Common myeloid progenitor, CD34-positive (primary cell): ENCODE measurements at places on chromosomes 2 and 18.
A peak's percentile ranks its signal among the peaks of the same experiment; 100 is the strongest.

DNA sequence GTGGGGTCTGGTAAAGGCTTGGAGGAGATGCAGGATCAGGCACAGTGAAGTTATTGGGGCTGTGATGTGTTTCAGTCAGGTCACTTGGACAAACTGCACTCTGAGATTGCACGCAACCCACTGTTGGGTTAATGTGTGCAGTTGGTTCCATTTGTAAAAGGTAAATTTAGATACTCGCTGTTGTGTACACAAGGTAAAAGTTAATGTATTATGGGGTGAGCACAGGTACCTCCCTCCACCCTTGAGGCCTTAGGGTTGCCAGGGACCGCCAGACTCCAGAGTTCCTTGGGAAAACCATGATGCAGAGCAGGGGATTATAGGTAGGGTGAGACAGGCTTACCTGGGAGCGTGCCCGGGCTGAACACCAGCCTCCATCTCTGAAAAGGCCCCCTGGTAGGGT lies 20.1 kb downstream of the IMPA2 start:
- DNase-seq, result no peak

- peak; percentile 46 for DNase-seq
Measured at GRCh38 chr18:9700261-9700796, 7.8 kb upstream of the RAB31 start.

DNA sequence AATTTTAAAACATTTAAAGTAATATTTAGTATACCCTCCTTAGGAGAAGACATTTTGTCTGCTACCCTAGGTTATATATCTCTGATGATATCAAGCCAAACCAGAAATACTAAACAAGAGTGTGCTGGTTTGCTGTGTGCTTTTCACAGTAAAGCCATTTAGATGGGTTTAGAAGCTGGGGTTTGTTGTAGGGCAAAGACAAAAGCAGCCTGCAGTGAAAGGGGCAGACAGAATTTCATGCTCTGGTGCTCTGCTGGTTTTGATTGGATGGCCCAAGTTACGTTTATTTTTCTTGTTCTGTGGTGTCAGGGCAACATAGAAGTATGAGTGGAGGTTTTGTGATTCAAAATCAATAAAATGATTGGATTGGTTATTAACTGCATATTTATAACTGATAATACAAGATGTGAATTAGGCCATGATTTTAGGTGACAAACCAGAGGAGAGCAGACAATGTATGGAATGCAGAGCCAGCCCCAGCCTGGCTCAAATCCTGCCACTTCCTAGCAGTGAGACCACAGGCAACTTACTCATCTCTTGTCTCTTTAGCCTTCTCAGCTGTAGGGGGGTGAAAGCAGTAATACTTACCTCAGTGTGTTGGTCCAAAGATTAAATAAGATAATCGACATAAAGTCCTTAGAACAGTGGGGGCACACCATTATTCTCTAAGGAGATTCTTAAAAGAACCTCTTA lies 30.9 kb upstream of the IER3IP1 start:
- no peak for DNase-seq

DNA sequence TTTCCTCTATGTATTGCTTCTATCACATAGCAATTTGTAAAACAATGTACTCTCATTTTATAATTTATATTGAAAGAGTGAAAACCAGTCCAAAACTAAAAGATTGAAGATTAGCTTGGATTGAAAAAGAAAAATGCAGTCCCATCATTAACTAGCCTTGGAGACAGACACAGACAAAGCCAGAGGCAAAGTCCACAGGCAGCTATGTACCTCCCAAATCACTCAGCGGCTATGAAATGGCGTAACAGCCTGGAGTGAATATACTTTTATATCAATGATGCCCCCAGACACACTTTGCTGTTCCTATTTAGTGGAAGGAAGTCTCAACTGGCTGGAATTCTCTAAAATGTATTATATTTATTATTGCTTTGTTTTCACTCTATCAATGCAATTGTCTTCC lies 33.6 kb upstream of the DOK6 start:
- no peak for DNase-seq

- DNase-seq, result peak; percentile 76
Measured at GRCh38 chr2:7037340-7038333, 120.4 kb downstream of the RNF144A start.

GRCh38 chr2:241232736-241233575 lies 44.5 kb downstream of the ANO7 start:
- no peak for DNase-seq

DNA sequence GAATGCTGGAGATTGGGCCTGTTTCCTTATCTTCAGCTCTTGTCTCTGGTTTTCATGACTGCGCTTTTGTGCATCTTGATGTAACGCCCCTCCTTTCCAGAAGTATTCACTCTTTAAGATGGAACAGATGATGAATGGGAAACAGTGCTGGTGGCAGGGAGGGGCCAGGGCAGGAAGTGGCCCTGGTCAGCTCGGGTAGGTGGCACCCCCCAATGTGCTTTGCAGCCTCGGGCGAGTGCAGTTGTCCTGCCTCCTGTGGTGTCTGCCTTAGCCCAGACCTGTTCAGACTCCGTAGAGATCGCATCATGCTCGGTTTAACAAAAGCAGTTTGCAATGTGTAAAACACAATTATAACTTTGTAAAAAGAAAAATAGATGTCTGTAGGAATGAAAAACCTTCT lies 17.0 kb upstream of the MGAT4A start:
- no peak for DNase-seq

DNA sequence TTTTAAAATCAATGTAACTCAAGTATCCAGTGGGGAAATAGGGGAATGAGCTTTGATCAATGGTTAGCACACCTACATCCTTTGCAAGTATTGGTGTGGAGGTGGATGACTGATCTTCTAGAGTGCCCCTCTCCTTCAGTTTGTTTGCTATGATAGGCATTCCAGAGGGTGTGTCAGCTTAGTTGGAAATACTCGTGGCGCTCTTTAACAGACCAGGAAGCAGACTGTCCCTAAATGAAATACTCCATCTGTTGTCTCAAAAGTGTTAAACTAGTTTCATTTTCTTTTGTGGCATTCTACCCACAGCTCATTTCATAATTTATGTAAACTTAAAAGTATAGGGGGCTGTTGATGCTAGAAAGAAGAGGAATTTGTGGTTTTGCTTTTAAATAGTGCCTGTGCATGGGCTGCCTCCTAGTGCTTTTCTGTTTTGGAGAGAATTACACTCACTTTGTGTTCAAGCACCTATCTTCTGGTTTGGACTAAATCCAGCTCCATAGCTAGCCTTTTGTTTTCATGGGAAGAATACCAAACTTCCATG lies 66.2 kb downstream of the STAT1 start:
- peak; percentile 83 for DNase-seq

DNA sequence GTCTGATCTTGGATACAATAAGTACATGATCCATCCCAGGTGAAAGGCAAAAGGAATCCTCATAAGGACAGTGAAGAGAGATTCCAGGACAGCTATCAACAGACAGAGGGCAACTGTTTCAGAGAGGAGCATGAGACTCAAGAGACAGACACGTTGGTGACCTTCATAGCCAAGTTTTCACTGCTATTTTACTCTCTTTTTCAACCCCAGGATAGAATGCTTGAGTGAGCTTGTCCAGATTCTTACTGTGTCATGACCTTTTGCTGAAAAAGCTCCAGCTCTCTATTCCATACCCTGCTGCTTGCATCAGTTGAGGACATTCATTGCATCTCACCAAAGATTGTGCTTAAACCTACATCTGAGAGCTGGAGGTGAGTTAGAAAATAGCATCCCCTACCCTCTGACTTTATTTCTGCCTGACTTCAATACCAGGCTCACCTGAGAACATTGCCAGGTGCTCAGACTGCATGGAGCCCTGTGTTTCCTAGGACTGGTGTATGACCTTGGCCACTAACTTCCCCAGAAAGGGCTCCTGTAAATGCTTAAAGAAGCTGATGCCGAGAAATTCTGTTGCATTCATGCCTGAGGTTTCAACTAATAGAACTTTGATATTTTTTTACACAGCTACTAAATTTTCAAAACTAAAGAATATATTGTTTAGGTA lies 70.4 kb upstream of the TMEM17 start:
- no peak for DNase-seq

DNA sequence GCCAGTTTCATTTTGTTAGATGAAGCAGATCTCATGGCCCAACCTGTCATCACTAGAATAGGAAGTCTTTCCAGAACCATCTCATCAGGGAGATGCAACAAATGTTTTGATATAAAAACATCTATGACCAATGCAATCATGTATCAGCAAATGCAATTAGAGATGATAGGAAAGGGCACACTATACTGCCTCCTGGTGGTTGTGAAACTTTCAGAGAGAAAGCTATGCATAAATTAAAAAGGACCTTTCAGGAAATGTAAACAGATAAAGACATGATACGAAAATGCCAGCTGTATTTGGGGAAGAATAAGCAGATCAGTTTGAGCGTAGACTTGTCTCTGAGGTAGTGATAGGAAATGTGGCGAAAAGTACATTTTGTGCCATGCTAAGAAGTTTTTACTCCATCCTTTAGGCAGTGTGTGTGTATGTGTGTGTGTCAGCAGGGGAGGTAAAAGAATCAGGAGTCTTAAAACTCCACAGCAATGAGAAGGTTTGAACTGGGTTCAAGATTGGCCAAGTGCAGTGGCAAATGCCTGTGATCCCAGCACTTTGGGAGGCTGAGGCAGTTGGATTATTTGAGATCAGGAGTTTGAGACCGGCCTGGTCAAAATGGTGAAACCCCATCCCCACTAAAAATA lies 479.3 kb downstream of the CPS1 start:
- peak; percentile 40 for DNase-seq

DNA sequence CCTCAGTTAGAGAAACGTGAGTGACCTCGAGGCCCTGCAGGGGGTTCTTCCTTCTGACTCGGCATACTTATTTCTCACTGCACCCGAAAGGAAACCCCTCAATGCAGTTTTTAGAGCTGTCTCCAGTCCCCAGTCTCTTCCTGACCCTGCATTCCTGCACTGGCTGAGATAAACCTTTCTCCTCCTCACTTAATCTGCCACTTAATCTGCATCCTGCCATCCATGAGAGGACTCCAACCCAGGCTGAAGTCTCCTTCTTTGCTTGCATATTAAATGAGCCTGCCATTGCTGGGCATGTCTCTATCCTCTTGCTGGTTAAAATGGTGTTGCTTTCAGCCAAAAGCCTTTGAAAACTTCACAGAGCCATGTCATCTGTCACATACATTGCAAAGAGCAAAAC lies 125.6 kb upstream of the GATA6 start:
- no peak for DNase-seq

DNA sequence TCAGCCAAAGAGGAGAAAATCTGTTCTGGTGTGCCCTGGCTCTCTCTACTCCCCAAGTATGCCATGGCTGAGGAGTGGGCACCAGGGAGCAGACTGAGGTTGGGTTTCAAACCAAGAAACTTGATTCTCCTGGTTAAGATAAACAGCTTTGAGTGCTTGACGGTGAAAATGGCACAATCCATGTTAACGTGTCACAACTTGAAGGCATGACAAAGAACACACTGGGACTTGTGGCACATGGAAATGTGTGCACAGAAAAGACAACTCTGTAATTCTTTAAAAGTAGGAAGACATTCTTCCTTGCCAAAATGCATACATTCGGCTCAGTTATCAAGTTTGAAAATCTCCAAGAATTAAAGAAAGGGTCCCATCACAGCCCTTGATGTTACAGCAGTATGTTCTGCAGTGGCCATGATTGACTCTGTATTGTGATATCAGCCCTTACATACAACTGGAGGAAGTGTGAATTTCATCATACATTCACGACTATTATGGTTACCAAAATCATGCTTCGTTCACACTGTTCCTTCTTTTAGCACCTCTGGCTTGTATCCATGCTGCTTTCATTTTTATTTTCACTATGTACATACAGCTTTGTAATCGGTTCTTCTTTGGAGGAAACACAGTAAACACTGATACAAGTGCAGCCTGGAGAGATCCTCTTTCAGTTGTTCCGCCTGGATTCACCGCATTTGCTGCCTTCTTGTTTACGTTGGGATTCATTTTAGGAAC lies 15.6 kb upstream of the ACTG2 start:
- peak; percentile 38 for DNase-seq

DNA sequence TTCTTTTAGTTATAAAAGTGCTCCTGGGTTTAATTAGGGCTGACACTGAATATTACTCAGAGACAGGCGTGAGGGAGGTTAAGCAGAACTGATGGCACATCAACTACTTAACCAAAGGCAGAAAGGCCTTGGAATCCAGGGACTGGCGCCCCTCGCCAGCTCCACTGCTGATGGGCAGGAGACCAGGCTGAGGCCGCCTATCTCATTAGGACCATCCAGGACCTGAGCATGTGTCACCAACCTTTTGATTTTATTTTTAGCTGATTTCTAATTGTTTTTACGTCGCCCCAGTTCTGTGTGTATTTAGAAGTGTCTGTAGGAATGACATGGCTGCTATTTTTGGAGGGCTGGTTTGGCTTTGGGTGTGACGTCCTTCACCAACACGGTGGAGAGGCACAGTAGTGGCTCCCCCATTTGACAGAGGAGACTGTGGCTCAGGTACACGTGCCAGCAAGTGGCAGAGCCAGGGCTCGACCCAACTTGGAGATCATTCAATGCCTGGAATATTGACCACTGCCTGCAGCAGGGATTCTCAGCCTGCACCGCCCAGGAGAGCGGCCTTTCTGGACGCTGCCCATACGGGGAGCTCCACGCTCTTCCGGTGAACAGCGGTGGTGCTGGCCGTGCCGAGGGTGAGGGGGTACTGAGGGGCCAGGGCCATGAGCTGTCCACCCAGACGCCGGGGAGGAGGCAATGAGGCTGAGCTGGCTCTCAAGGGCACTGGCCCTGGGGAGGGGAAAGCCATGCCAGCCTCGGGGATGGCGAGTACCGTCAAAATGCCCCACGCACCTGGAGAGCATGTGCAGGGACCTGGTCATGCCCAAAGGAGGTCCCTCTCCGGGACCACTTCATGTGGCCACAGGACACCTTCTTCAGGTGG lies 205.7 kb downstream of the ASB1 start:
- DNase-seq, result no peak

DNA sequence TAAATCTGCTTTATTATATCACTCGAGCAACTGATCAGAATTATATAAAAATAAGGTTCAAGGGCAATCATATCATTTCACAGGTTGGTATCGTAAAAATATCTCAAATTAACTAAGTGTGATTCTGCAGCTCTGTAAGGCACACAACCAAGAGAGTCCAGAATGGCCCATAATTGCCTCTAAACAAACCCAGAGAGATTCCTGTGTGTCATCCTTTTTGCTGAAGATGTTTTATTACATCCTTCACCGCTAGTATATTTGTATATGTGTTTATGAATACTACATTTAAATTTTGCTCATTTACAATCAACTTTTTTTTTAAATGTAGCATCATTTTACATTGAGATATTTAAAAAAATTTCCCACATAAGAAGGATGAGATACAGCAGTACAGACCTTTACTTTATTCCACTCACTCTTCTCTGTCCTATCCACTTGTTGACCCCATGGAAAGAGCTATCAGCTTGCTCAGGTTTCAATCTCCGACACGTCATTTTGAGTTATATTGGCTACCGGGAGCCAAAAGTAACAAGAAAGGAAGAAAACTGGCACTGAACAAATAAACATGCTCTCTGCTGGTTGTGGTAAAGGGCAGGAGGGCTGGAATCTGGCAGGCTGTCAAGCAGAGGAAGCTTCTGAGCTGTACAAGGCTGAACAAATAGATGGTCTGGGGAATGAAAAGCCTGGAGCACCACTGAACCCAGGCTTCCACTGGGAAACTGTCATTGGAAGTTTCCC lies 23.1 kb downstream of the PLA2R1 start:
- DNase-seq, result no peak

GRCh38 chr2:130387071-130387400 lies 31.2 kb downstream of the PTPN18 start:
- DNase-seq, result no peak

GRCh38 chr2:239393941-239394340 lies 6.9 kb downstream of the HDAC4 start:
- DNase-seq, result no peak
